ENCODE measurements at places on chromosomes 16 and 17. TPM values are rescaled to one million over a fixed set of nuclear protein-coding genes. Genes with fewer than 3 reads are reported as not detected.

The CTRL gene
- total RNA-seq, result 0.81 TPM

GRCh38 chr17:81563861-81564586 lies 11.9 kb upstream of the FAAP100 start:
- DNase-seq, result peak; percentile 21

DNA sequence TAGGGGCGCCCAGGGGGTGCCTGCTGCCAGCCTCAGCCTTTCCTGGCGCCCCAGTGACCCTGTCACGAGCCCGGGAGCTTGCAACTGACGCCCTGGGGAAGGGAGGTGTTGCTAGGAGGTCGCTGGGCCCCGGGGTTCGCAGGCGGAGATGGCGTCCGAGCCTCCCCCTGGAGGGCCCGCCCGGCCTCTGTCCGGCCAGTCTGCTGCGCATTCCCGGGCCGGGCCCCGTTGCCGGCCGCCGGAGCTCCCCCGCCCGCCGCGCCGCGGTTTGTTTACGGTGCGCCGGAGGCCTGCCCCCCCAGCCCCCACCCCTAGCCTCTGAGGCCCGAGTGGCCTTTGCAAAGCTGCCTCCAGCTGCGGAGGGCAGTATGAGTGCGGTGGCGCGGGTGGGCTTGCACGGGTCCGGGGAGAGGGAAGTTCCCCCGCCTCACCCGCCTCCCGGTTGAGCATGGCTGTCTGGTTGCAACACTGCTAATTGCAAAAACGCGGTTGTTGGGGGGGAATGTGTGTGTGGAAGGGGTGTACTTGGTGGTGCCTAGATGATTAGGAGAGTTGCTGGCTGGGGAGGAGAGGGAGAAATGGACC lies 514 bp downstream of the THRA start:
- DNase-seq, result no peak

GRCh38 chr16:17858061-17858460 lies 387.3 kb upstream of the XYLT1 start:
- DNase-seq, result no peak

DNA sequence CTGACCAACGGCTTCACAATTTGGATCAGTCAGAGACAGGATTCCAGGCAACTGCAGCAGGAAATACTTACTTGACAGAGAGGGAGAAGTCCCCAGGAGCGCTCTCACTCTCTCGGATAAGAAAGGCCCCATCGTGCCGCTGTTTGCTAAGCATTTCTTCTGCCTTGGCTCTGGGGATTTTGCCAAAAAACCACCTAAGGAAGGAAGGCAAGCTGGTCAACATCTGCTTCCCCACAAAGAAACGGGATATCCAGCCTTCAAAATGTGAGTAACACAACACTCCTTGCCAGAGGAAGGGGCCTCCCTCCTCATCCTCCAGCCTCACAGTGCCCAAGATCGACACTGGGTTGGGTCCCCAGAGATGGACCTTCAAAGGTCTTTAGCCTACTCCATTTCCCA lies 36.6 kb upstream of the SLC25A19 start:
- DNase-seq, result no peak

DNA sequence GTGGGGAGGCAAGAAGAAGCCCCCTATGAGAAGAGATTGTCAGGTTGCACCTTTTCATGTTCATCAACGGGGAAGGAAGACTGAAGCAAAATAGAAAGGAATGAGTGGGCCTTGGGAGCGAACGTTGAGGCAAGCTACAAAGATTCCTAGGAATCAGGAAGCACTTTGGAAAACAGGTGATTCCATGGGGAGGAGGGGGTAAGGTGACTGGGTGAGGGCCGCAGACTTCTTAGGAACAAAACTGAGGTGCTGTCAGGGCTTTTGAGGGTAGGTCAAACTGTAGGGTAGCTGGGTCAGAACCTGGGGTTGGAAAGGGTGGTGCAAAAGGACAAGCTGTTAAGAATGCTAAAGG lies 528 bp downstream of the ITFG1 start:
- DNase-seq, result no peak

GRCh38 chr17:64196601-64197000 lies 66.5 kb downstream of the TEX2 start:
- DNase-seq, result no peak

The PDILT gene
- total RNA-seq, result not detected

The SPATA22 gene
- 0.84 TPM for total RNA-seq

The C17orf50 gene
- total RNA-seq, result not detected

- no peak for DNase-seq
These were observed 48.6 kb upstream of the MNT start for GRCh38 chr17:2449486-2449885.

DNA sequence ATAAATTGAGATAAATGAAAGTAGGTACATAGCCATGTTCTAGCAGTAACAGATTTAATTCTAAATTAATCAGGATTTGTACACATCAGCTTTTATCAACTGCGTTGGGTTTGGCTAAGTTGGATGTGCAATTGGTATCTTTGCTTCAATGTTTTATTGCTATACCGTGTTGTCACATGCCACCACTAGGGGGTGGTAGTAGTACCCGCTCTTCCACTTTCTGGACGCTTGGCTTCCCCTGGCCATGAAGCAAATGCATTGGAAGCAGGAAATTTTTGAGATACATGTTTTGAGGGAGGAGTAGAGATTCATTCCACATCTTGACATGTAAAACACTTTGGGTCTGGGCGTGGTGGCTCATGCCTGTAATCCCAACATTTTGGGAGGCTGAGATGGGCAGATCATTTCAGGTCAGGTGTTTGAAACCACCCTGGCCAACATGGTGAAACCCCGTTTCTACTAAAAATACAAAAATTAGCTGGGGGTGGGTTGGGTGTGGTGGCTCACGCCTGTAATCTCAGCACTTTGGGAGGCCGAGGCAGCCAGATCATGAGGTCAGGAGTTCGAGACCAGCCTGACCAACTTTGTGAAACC lies 58.6 kb downstream of the EMP2 start:
- no peak for DNase-seq

DNA sequence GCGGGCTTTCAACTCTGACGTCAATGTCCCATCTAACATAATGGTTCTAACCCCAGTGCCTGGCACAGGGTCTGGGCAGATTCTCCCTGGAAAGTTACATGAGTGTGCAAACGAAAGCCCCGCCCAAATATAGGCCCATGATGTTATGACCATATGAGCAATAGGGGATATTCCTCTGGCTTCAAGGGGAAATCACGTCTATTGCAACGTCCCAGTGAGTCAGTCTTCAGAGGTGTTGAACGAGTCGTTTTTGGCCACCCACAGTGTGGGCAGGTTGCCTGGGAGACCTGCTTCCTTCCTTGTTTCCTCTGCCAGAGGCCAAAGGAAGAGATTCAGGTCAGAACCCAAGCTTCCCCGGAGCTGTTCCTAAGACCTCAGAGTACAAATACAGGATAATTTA lies 30.3 kb downstream of the PIK3R5 start:
- no peak for DNase-seq

The KRTAP16-1 gene
- total RNA-seq, result not detected

The WIPI1 gene
- total RNA-seq, result 62.8 TPM

GRCh38 chr16:88659160-88659559 lies 3.7 kb downstream of the MVD start:
- no peak for DNase-seq

DNA sequence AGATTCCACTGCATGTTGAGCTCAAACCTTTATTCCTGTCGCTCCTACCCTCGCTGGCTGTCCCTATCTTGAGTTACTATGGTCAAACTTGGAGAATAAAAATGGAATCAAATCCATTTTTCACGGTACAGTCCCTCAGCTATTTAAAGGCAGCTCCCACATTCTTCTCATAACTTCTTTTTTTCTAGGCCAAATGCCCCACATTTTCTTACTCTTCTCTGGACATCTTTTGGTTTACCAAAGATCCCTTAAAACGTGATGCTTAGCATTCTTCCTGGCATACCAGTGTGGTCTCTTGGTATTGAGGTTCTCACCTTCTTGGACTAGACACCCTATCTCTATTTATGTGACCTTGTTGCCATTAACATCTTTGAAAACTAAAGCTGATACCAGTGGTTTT lies 48.3 kb upstream of the MAF start:
- no peak for DNase-seq

DNA sequence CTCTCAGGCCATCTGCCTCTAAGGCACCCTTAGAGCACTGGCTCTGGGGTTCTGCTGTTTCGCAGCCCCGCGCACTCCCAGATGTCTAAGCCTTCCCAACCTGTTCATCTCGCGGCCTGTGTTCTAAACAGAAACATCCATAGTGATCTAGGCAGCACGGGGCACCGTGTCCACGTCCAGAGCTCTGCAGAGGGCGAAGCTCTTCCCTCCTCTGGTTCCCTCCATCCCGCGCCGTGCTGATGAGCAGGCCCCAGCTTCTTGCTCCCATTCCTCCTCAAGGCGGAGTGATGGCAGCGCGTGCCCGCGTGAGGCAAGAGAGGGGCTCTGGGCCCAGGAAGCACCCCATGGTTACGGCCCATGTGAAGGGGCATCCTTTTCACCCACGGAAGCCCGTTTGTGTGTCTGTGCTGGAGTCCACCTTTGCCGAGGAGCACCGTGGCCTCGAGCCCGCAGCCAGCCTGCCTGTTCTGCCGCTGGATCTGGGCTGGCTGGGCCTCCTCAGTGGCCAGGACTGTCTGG lies 3.6 kb downstream of the SPIRE2 start:
- DNase-seq, result no peak

- DNase-seq, result peak; percentile 62
These were observed 19.6 kb upstream of the P2RX1 start for GRCh38 chr17:3935825-3936355.

DNA sequence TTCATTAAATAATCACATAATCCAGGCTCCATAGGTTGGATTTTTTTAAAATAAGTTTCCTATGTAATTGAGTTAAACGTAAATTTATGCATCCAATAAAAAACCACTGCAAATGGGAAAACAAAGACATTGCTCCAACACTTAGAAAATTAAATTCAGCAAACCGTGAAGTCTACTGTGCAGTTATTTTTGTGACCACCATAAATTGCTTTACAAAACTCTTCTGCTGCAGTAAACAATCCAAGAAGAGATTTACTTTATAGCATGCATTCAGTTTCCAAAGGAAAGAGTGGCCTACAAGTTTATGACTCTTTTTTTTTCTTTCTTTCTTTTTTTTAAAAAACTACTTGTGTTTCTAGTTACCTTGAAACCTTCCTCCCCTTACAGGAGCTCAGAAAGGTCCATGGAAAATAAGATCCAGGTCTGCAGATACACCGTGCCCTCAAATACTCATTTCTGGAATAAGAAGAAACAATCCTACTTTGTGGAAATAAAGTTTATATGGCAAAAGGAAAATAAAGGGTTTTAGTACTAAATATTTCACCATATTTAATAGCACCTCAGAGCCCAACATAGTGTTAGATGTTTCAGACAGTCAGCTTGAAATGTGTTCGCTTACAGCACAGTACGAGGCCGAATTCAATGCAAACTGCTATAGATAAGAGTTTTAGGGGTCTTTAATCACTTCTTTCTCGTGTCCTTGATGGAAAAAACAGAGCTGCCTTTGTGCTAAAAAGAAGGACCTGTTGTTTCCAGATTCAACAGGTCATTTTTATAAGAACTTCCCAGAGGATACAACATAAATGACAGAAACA lies 3.2 kb downstream of the HS3ST3A1 start:
- no peak for DNase-seq

The GDPD1 gene
- 2.5 TPM for total RNA-seq

The C1QTNF8 gene
- total RNA-seq, result 0.19 TPM

- DNase-seq, result no peak
These were observed 52.8 kb downstream of the SOX9 start for GRCh38 chr17:72173499-72174116.

DNA sequence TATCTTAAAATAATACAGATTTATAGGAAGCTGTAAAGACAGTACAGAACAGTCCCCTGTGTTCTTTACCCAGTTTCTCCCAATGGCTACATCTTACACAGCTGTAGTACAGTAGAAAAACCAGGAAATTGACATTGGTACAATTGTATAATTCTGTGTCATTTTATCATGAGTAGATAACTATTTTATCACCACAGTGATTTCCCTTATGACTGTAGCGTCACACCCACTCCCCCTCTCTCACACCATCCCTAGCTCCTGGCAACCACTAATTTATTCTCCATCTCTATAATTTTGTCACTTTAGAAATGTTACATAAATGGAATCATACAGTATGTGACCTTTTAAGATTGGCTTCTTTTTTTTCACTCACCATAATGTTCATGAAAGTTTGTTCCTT lies 30.9 kb downstream of the CLTC start:
- no peak for DNase-seq

DNA sequence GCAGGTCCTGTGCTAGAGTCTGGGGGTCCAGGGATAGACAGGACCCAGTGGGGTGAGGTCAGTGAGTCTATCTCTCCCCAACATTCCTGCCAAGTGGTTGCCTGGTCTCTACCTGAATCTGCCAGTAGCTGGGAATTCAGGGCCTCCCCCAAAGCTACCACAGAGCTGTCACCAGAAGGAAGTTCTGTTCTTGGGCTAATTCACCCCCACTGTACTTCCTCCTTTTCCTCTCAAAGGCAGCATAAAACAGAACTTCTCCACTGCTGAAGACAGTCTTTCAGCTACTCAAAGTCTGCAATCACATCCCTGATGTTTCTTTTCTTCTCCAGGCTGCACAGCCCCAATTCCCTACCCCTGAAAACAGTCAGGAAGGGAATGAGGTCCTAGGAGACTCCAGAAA lies 8.7 kb downstream of the CAMTA2 start:
- DNase-seq, result no peak

The C17orf78 gene
- total RNA-seq, result not detected

GRCh38 chr17:76147211-76148014 lies 6.4 kb upstream of the FOXJ1 start:
- DNase-seq, result no peak

The IL21R gene
- 0.14 TPM for total RNA-seq

The ZNF18 gene
- total RNA-seq, result 4.5 TPM

The CCDC40 gene
- 5.4 TPM for total RNA-seq

The ADGRG1 gene
- total RNA-seq, result 23.1 TPM

The SLFN14 gene
- total RNA-seq, result not detected

The GPR179 gene
- total RNA-seq, result not detected

GRCh38 chr16:69396187-69397061 lies 10.6 kb upstream of the TERF2 start:
- no peak for DNase-seq

GRCh38 chr17:52170963-52171572 lies 12.6 kb upstream of the CA10 start:
- DNase-seq, result no peak

DNA sequence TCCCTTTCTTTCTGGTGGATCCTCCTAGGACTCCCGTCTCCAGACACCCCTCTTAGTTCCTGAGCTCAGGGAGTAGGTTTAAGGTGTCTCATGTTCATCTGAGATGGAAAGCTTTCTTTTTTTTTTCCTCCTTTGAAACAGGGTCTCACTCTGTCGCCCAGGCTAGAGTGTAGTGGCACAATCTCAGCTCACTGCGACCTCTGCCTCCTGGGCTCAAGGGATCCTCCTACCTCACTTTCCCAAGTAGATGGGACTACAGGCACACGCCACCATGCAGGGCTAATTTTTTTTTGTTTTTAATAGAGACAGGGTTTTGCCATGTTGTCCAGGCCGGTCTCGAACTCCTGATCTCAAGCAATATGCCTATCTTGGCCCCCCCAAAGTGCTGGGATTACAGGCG lies 3.6 kb upstream of the GSE1 start:
- DNase-seq, result no peak

The ACBD4 gene
- total RNA-seq, result 6.7 TPM

DNA sequence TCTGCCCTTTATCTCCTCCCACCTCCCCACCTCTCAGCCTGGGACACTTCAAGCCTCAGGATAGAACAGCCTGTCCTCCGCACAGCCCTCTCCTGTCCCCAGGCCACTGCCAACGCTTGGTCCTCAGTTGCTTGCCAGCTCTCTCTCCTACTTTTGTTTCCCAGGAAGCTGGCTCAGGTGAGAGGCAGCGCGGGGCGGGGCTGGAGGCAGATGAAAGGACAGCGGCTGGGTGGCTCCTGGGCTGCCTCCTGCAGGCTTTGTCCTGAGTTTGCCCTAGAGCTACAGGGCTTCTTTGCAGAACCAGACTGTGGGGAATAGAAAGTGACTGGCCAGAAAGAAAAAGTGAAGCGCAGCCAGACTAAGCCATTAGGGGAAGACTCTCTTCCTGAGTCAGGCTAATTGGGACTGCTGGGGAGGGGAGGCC lies 48.2 kb upstream of the CDC42EP4 start:
- DNase-seq, result peak; percentile 80
